ENCODE measurements at places on chromosomes 7 and 10.
A peak's percentile ranks its signal among the peaks of the same experiment; 100 is the strongest.

DNA sequence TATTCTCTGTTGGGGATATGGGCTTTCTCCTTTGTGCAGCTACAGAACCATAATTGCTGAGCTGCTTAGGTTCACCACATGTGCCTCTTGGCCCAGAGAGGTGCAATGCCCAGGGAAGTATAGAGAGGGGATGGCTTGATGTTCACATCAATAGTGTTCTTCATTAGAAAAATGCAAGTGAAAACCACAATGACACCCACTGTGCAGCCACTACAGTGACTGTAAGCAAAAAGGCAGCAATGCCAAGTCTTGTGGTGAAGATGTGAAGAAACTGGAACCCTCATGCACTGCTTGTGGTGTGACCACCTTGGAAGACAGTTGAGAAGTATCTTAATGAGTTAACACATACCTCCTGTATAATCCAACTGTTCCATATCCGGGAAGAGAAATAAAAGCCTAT is 318.9 kb upstream of the ZMIZ1 start:
- no peak for DNase-seq

- DNase-seq, result no peak
These were observed 106.7 kb downstream of the CUX1 start for GRCh38 chr7:101924171-101924570.

- no peak for DNase-seq
These were observed 11.3 kb downstream of the MTG1 start for GRCh38 chr10:133405272-133405671.

GRCh38 chr10:104657457-104657856 is 16.4 kb downstream of the SORCS3 start:
- DNase-seq, result no peak

DNA sequence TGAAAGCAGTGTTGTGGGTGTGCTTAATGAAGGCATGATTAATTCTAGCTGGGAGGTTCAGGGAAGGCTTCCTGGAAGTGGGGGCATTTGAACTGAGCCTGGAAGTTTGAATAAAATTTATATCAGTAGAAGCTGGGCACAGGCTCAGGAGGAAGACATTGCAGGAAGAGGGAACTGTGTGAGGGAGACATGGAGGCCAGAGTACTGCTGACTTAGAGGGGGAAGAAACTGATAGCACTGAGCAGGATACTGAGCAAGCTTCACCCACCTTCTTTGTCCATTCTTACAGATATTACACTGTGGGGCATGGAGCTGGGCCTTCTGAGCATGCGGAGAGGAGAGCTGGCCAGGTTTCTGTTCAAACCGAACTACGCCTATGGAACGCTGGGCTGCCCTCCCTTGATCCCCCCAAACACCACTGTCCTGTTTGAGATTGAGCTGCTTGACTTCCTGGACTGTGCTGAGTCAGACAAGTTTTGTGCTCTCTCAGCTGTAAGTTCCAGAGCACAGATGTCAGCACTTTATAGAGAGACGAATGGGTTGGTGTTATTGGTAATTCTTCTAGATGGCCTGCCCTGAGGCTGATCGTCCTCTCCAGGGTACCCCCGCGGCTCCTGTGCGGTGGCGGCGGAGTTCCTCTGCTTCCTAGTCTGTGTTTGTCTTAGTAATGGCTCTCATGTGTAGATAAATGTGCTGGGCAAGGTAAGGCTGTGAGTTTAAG is 2.1 kb downstream of the FKBP6 start:
- DNase-seq, result no peak

- no peak for DNase-seq
These were observed 16.2 kb downstream of the ZNF316 start for GRCh38 chr7:6653071-6654003.

DNA sequence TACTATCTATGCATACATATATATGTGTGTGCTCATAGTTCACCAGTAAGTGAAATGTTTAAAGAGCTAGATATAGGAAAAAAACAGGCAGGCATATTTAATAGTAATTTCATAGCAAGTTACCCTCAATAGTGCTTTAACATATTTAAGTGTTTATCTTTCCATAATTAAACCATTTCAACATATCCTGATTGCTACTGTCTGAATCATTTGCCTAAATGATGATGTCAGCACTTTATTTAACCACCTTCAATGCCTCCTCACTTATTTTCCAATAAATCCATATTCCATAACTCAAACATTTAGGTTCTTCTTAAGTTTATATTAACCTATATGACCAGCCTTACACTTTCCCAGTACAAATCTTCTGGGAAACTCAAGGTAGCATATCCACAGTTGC is 601.1 kb downstream of the ARL4A start:
- no peak for DNase-seq

GRCh38 chr10:16348891-16349290 is 87.9 kb upstream of the PTER start:
- no peak for DNase-seq

GRCh38 chr10:131703541-131703940 is 197.3 kb upstream of the PPP2R2D start:
- DNase-seq, result no peak

GRCh38 chr7:86745013-86745745 is 101.5 kb downstream of the GRM3 start:
- DNase-seq, result no peak

- DNase-seq, result no peak
These were observed 11.7 kb downstream of the CASP7 start for GRCh38 chr10:113691381-113691780.

- no peak for DNase-seq
These were observed 493.6 kb downstream of the GALNT17 start for GRCh38 chr7:71625545-71625944.

GRCh38 chr10:51231754-51232153 is 157.5 kb downstream of the PRKG1 start:
- DNase-seq, result peak; percentile 15

DNA sequence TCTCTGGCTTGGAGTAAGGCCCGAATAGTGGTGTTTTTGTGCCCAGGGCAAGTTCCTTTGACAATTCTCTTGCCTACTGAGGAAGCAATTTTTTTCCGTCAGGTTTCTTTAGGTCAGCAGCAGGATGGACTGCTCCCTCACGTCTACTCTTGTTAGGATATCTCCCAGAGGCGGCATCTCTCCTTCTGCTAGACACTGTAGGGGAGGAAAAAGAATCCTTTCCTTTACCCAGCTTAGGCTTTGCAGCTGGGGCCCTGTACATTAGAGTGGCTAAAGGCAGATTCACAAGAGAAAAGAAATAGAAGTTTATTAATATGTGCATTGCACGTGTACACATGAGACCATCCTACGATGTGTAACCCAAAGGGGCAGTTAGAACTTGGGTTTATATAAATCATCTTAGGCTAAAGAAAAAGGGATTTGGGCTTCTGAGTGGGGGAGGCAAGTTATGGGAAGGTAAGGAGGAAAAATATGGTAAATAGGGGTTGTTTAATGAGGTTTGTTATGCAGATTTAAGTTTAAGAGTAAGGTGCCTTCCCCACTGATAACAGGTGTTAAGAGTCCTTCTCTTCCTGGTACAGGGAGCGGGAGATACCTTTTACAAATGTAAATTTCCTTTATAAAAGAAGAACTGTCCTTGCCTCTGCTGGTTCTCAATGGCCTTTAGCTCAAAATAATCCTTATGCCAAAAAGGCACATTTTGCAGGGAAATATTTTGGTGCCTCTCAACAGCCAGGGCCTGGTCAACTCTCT is 156.4 kb downstream of the AOAH start:
- no peak for DNase-seq

DNA sequence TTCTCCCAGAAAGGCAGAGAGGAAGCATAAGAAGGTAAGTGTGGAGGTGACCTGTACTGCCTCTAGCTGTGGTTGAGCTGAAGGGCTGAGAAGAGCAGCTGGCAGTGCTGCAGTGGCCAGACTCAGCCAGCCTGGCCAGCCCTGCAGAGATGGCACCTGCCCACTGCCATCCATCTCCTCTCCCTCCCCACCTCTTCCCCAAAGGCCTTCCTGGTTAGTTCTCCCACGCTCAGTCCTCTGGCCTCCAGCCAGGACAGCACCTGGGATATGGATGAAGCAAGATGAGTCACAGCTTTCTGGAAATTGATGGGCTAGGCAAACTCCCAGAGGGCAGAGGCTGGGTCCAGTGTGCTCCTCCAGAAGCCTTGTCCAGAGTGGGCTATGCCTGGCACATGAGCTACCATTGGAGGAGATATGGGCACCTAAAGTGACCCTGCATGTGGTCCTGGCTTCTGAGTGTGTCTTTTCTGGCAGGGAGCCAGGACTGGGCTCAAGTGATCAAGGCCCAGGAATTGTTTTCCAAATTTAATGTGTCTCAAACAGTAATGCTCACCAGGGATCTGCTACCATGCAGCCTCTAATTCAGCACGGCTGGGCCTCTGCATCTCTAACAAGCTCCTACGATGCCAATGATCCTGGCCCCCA is 81.0 kb upstream of the CACUL1 start:
- peak; percentile 63 for DNase-seq

GRCh38 chr10:72250666-72251065 is 23.1 kb upstream of the DDIT4 start:
- DNase-seq, result peak; percentile 25

GRCh38 chr10:1022413-1022812 is 3.2 kb downstream of the IDI2 start:
- DNase-seq, result no peak

DNA sequence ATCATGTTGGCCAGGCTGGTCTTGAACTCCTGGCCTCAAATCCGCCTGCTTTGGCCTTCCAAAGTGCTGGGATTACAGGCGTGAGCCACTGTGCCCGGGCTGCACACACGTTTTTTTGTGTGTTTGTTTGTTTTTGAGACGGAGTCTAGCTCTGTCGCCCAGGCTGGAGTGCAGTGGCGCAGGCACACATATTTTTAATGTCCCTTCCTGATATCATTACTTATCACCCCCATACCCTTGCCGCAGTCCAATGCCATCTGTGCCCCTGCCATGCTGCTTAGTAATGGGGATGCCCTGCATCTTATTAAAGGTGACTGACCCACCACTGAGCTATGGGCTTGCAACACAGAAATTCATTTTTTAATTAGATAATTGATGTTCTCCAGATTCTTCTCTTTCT is 180.7 kb downstream of the TEX36 start:
- no peak for DNase-seq

GRCh38 chr10:132382231-132382922 is 14.6 kb upstream of the PWWP2B start:
- DNase-seq, result no peak

- no peak for DNase-seq
These were observed 39.5 kb upstream of the DPYSL4 start for GRCh38 chr10:132146941-132147915.

DNA sequence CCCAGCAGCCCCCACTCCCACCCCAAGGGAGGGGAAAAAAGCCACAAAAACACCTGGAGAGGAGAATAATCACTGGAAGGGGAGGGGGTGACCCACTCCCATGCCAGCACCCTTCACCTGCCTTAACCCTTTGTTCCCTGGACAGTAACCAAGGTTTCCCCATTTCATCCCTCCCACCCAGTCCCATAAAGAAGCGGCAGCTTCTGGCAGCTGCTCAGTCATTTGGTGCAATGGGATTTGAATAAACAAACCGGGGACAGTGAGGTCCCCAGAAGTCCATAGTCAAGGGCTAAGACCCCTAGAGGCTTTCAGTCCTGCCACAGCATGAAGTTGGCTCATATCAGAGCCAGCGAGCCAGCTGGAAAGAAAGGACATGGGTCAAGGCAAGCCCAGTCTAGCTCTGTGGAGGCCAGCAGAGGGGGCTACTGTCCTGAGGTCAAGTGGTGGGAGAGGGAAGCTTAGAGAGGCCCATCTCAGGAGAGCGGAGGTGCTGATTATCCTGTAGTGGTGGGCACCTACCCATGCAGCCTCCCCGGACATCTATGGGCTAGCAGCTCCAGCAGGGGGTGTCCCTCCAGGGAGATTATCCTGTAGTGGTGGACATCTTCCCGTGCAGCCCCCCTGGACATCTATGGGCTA is 58.9 kb upstream of the LBX1 start:
- DNase-seq, result no peak

DNA sequence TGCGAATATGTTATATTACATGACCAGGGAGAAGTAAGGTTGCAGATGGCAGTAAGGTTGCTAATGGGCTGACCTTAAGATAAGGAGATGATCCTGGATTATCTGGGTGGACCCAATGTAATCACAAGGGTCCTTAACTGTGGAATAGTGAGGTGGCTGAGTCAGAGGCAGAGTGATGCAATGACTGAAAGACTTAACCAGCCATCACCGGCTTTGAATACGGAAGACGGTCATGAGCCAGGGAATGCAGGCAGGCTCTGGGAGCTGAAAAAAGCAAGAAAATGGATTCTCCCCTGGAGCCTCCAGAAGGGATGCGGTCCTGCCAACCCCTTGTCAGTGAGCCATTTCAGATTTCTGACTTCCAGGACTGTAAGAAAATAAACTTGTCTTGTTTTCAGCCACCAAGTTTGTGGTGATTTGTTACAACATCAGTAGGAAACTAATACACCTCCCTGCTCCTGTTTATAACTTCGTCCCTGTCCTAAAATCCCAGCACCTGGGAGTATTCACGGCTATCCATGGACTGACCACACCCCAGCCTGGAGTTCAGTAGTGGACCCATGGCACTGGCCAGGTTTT is 4.6 kb upstream of the C10orf95 start:
- no peak for DNase-seq

- DNase-seq, result no peak
These were observed 257.3 kb downstream of the PTEN start for GRCh38 chr10:88120599-88121333.

DNA sequence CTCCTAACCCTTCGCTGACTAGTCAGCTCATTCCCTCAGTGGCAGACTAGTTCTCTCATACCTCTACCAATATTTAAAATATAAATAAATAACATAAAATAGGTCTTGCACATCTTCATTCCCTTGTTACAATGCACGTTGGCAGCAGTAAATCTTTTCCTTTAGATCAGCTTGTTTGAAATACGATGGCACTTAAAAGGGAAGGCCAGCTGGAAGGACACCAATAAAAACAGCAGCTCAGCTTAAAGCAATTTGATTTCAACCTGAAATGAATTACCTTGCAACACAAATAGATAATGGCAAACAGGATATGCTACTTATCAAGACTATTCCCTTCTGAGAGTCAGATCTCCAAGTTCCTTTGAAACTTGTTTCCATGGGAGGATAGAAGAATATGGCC is 321.8 kb downstream of the GFRA1 start:
- no peak for DNase-seq

GRCh38 chr10:48251152-48251524 is 23.4 kb downstream of the FRMPD2 start:
- peak; percentile 48 for DNase-seq

- DNase-seq, result no peak
These were observed 97.6 kb upstream of the PDE1C start for GRCh38 chr7:32167815-32168214.

- DNase-seq, result peak; percentile 71
These were observed 71.2 kb upstream of the FOXK1 start for GRCh38 chr7:4610768-4611467.

GRCh38 chr10:88033793-88034192 is 170.4 kb downstream of the PTEN start:
- DNase-seq, result no peak

- no peak for DNase-seq
These were observed 151.4 kb upstream of the PITRM1 start for GRCh38 chr10:3323865-3324498.

- no peak for DNase-seq
These were observed 11.5 kb downstream of the FOXL3 start for GRCh38 chr7:301291-302053.

Data from prostate gland (tissue), 2 donors.